NCI-H1048 (cell line): ENCODE measurements at places on chromosomes 7 and 10.

DNA sequence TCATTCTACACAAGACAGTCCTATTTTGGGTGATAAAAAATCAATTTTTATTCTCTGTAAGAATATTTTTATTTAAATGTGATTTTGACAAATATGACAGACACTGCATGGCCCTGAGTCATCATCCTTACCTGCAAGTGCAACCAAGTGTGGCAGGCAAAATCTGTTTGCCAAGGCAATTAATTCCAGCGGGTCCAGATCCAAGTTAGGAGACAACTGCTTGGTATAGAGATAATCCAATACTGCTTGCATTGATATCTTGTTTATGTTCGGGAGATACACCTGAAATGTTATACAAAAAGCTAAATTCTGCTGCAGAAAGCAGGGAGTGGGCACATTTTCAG is 66.2 kb downstream of the RHOBTB1 start:
- DNase-seq: no peak

DNA sequence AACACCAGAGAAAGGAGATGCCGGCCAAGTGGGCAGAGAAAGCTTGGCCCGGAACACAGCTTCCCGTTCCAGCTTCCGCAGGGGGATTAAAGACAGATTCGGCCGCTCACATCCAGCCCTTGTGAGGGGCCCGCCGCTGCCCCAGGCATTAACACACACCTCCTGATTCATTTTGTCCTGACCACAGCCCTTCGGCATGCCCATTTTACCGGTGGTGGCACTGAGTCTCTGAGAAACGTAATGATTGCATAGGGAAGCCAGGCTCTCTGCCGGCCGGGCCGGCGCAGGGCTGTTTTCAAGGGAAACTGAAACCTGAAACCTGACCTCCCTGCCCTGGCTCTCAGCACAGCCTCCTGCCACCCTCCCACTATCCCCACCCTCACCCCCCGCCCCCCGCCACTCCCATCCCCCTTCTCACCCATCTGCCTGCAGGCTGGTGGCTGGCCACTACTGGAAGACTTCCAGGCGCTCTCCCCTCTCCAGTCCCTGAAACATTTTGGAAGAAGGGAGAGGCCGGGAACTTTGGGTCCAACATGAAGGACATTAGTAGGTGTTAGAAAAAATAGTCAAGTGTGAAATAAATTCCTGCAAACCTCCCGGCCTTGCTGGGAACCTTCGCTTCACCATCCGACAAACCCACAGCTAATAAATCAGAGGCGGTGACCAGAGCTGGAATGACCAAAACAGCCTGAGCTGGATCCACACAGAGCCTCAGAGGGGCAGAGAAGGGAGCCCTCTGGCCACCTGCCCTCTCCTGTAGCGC is 83.5 kb upstream of the CUX1 start:
- no peak for DNase-seq

GRCh38 chr7:130982160-130982638 is 248.2 kb upstream of the KLF14 start:
- DNase-seq: no peak

DNA sequence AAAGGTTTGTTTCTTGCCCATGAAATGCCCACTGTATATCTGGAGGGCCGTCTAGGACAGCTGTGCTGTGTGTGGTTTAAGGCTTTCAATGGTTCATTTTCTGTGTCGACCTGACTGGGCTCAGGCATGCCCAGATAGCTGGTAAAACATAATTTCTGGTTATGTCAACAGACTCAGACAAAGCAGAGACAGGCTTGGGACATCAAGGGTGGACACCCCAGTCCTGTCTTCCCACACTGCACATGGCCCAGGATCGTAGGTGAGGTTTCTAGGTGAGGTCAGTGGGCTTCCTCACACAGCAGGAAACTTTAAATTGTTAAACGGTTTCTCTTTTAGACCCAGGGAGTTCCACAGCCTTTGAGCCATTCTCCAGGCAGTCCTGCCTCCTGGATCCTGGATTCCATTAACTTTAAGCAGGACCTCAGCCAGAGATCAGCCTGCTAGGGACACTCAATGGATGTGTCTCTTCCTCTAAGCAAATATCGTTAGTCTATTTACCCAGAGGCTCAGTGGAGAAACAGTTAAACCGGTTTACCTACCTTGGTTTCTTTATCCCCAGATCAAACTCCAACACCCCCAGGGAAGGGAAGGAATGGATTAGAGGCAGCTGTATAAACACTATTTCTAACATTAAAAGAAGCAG is 66.4 kb downstream of the ST8SIA6 start:
- peak; percentile 83 for DNase-seq

- no peak for DNase-seq
Observed at GRCh38 chr10:14879928-14880193, 1.2 kb downstream of the SUV39H2 start.

- DNase-seq: no peak
Observed at GRCh38 chr10:132574783-132575319, 37.3 kb downstream of the INPP5A start.

- DNase-seq: no peak
Observed at GRCh38 chr10:65802391-65802790, 1123.4 kb upstream of the LRRTM3 start.

DNA sequence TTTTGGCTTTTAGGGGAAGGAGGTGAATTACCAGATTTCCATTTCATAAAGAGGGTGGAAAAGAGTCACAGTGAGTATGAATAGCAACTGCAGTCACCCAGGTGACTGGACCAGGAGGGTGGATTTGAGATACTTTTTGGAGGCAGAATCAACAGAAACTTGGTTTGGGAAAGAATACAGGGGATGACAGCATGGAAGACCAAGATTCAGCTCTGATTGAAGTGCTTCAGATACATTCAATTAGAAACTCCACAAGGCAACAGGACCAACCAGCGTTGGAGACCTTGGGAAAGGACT is 83.0 kb downstream of the SGMS1 start:
- no peak for DNase-seq
